Erythroblast (primary cell): ENCODE measurements at places on chromosomes 16 and 17.
A peak's percentile ranks its signal among the peaks of the same experiment; 100 is the strongest.

- no peak for DNase-seq
Measured at GRCh38 chr17:49287481-49287880, 56.9 kb upstream of the PHOSPHO1 start.

GRCh38 chr17:49117587-49118230, 14.9 kb upstream of the B4GALNT2 start:
- DNase-seq, result no peak

- DNase-seq, result no peak
Measured at GRCh38 chr17:37158290-37158689, 209.5 kb downstream of the AATF start.

- peak; percentile 50 for DNase-seq
Measured at GRCh38 chr16:57186872-57187854, 1.0 kb downstream of the RSPRY1 start.

- DNase-seq, result no peak
Measured at GRCh38 chr17:82690786-82691489, 7.6 kb downstream of the RAB40B start.

DNA sequence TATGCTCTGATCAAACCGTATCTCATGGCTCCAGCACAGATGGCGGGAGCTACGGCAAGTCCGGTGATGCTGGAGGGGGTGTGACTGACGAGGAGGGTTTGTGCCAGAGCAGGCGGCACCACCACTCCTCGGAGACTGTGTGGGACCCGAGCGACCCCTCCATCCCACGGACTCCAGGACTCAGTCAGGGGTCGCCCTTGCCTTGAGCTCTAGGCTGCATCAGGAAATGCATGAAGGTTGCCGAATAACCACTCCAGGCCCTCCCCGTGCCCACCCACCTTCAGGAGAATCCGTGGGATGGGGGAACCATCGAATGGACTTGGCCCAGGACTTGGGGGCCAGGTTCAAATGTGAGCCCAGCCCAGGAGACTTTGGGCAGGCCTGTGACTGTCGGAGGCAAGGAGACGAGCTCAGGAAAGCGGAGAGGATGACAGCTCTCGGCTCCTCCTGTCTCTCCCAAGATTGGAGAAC, 60.2 kb upstream of the ZNF469 start:
- no peak for DNase-seq

DNA sequence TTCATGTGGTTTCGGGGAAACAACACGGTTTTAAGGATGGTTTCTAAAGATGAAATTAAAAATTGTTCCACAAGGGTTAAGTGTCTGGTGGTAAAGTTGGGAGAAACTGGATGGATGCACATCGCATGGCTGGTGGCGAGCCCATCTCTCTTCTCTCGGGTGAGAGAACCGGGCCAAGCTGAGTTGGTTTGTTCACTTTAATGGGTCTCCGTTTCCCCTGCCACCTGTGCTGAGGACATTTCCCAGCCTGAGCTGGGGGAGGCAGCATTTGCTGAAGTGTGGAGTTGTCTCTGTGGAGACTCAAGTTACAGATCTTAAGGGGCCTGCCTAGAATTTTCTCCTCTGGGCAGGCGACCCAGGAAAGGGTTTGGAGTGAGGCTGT, 7.9 kb downstream of the FUS start:
- DNase-seq, result no peak

- peak; percentile 86 for DNase-seq
Measured at GRCh38 chr16:56423584-56424403, 1.6 kb downstream of the AMFR start.

DNA sequence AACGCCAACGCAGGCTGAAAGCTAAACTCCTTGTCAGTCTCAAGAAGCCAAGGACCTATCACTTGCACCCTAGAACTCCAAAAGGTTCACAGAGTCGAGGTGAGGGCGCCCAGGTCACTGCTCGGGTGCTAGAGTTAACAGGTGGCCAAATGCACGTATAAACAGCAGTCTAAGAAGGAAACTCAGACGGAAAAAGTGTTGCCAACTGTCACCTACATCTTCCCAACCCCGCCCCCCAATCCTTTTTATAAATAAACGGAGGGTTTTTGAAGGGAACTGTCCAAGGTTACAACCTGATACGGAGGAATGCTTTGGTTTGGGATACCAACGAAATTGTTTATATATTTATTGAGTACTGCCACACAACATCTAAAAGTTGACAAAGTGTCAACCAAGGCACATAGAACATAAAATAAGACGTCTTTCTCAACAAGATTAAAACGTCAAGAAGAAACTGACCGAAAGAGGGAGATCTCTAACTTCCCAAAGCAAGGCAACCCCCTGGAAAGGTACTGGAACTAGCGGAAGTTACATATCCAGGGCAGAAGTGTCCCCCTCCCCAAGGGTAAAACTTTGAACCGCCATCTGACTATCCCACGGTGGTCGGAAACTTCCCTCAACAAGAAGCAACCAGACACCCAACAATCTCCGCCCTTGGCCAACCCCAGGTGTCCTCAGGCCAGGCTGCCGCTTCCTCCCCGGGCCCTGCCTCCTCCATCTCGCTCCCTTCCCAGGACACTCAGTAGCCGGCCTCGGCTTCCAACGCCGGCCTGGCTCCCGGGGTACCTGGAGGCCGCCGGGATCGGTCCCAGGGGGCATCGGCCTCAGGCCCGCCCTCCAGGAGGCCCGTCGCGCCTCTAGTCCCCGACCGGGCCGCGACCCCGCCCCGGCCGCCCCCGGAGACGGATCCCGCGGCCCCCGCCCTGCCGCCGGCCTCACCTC, 982 bp downstream of the SPAG9 start:
- peak; percentile 66 for DNase-seq

- DNase-seq, result peak; percentile 71
Measured at GRCh38 chr16:71426069-71426879, 15.6 kb downstream of the TLE7 start.

DNA sequence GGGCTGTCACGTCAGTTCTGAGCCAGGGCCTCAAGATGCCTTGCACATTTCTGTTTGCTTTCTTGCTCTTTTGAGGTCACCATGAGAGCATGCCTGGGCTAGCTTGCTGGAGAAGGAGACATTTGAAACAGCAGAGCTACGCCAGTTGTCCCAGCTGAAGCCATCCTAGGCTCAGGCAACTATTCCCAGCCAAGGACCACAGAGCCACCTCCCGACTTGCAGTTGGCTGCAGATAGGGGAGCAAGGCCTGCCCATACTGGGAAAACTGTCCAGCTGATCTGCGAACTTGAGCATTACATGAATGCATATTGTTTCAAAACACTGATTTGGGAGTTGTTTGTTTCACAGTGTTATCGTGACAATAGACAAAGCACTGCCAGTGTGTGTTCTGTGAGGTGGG, 340.8 kb downstream of the XYLT1 start:
- no peak for DNase-seq

DNA sequence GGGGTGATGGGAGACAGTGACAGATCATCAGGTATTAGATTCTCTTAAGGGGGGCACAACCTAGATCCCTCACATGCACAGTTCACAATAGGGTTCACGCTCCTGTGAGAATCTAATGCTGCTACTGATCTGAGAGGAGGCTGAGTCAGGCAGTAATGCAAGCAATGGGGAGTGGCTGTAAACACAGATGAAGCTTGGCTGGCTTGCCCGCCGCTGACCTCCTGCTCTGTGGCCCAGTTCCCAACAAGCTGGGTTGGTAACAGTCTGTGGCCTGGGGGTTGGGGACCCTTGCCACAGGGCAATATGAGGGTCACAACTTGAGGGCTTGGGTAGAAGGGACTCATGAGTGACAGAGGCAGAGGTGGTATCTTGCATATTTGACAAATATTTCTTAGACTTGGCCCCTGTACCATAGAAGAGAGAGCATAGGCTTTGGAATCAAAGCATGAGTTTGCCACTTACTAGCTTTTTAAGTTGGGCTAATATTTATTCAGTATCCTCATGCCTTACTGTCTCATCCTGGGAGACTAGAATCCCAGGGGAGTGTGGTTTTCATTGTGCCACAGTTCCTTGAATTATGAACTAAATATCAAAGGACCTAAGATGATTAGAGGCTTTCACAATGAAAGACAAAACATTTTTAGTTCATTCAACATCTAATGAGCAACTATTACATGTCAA, 133.4 kb downstream of the SPACA3 start:
- no peak for DNase-seq

- peak; percentile 2 for DNase-seq
Measured at GRCh38 chr17:55444471-55445441, 23.1 kb upstream of the MMD start.

DNA sequence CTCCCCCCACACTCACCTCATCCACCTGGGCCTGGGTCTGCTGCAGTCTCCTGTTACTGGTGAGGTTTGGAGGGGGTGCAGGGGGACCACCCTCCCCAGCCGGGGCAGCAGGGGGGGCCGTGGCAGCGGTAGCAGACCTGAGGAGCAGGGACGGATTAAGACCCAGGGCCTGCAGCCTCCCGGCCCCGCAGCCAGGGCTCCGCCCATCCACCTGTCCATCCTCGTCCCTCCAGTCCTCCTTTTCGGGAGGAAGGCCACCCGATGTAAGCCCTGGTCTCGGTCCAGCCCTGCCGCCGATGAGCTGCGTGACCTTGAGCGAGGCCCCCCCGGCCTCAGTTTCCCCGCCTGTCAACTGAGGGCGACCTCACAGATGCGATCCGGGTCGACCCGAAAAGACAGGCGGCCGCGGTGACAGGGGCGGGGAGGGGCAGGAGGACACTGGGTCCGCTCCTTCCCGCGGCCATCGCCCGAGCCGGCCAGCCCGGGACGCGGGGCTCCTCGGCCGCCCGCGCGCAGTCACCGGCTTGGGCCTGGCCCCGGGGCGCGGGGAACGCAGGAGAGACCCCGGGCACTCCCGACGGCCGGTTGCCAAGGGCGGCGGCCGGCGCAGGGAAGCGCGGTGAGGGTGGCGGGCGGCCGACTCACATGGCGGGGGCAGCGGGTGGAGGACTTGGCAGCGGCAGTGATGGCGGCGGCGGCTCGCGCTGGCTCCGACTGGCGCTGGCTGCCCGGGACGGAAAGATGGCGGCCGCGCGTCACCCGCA, at the start of gene VAMP2:
VAMP2 (minus strand) TSS at position 716 of the 764 bp plus-strand sequence; CDS start at position 647, 69 bp downstream.
- peak; percentile 88 for DNase-seq

DNA sequence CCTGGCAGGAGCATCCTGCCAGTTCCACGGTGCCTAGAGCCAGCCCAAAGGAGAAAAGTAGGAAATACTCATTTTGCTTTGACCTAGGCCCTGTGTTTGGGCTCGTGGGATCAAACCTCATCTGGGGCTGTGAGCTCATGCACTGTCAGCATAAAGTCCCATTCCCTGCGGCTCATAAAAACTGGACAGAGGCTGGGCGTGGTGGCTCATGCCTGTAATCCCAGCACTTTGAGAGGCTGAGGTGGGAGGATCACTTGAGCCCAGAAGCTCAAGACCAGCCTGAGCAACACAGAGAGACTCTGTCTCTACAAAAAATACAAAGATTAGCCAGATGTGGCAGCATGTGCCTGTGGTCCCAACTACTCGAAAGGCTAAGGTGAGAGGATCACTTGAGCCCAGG, 17.9 kb downstream of the ATP6V0D1 start:
- DNase-seq, result no peak

- no peak for DNase-seq
Measured at GRCh38 chr16:73054125-73054484, 6.2 kb upstream of the ZFHX3 start.

DNA sequence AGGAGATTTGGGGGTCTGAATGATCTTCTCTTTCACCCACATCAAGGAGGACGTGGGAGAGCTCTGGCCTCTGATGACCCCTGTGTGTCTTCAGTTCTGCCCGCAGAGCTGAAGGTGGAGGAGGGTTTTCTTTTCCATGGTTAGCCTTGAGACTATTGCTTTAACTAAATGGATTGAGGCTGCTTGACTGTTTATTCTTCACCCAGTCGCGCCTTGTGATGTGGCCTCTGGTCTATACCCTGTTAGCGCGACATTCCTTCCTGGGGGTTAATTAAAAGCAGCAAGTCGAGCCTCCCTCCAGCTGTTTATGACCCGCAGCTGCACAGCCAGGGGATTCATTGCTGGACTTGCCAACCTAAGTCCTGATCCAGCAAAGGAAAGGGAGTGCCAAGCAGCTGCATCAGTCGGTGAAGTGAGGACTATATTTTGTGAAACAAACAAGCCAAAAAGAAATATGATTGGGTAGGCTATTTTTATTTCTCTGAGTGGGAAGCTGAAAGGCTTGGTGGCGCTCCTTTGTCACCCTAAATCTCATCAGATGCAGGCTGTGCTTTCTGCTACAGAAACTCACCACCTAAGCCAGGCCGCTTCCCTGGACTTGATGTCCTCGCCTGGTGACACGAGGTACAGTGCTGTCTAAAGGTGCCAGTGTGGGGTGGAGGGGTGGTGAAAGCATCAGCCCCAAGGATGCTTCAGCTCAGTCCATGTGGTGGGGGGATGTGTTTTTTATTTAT, 11.0 kb upstream of the SEC14L1 start:
- no peak for DNase-seq

DNA sequence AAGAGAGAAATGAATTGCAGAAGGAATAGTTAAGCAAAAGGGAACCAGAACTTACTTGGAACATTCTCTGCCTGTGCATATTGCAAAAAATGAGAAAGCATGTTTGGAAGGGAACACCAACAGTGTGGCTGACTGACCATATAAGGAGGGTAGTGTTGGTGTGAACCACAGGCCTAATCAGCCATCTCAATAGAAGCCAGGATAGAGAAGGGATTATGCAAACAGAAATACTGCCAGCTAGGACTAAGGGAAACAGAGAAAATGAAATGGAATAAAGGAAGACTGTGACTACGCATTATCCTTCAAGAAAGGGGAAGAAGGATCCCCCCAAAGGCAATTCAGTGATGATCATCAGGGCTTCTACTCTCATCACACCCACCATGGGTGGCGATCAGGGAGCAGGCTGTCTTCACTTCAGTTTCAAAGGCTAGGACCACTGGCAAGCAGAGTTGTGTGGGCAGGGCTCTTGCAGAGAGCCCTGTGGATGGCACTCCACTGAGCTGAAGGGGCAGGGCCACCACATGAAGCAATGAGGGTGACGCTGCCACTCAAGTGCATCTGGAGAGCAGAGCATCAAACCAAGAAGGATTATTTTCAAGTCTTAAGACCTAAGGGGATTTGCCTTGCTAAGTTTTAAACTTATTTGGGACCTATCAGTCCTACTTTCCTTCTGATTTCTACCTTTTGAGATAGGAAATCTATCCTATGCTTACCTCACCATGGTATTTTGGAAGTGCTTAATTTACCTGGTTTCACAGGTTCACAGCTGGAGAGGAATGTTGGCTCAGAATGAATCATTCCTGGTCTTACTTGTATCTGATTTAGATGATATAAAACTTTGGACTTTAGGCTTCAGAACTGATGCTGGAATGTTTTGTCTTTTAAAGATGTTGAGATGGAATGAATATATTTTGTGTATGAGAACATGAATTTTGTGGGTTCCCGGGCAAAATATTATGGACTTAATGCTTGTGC, 140.5 kb downstream of the SSH2 start:
- no peak for DNase-seq

- no peak for DNase-seq
Measured at GRCh38 chr17:47207143-47208067, 1.7 kb upstream of the MYL4 start.

GRCh38 chr16:66649636-66650205, 45.2 kb downstream of the CMTM3 start:
- no peak for DNase-seq

- no peak for DNase-seq
Measured at GRCh38 chr17:40316571-40317344, 7.8 kb downstream of the RARA start.

GRCh38 chr17:63338272-63338671, 107.8 kb downstream of the CYB561 start:
- DNase-seq, result no peak
